Fibroblast of the conjunctiva (primary cell): ENCODE measurements at places on chromosomes 1 and 21.

- DNase-seq: no peak
Observed at GRCh38 chr1:6959491-6959890, 174.2 kb downstream of the CAMTA1 start.

GRCh38 chr1:92975551-92976232 lies 14.4 kb upstream of the DIPK1A start:
- DNase-seq: no peak

- no peak for DNase-seq
Observed at GRCh38 chr1:231206856-231207255, 34.2 kb upstream of the GNPAT start.

DNA sequence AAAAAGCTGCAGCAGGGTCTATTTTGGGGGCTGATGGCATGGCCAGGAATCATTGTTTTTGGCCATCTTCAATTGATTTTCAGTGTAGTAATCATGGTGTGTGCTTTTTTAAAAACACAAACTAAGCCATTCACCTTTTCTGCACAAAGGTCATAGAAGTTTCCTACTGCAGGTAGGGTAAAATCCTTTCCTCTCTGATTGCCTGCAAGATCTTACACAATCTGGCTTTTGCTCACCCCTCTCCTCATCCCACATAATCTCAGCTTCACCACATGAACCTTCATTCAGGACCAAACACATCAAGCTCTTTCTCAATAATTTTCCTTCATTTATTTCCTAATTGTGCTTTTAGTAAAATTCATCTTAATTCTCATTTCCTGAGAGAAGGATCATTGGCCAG lies 38.3 kb upstream of the GBP5 start:
- DNase-seq: no peak

DNA sequence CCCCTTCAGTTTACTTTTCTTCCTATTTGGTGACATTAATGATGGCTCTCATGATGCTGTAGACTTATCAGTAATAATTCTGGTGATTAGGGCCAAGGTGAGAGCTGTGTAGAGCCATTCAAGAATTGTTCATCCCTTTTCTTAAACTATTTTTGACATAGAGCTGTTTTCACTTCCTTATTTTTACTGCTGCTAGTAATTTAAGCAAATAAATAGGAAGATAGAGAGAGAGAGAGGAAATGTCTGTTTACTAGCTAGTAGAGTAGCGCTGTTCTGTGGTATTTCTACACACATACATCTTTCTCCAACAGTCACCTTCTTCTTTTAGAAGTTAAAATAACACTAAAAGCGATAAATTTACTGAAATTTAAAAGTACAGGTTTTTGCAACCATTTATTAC lies 678.0 kb upstream of the ZP4 start:
- DNase-seq: no peak

DNA sequence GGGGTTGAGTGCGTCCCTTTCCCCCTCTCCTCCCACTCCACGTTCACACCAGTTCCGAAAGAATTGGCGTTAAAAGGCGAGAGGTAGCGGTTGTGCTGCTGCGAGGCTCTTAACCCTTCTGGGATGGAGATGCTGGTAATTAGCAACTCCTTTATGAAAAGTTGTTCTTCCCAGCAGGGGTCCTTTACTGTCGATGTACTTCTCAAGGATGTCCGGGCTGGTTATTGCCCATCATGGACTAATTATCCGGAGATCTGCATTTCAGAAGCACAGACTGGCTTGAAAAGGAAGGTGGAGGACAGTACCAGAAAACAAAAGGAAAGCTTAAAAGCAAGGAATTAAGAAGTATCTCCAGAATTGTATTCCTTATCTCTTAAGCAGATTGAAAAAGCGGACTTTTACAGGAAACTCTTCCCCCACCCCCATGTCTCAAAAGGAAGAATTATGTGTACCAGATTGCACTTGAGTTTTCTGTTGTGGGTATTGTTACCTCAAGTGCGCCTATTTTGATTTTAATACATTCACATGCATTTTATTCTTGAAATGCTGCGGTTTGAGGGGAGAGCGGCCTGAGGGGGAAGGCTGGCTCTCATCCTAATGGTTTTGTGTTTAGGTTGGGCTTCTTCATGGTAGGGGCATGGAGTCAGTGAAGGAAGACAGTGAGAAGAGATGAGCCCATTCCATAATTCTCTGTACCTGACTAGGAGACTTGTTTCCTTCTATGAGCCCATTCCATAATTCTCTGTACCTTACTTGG lies 1.5 kb downstream of the AK4 start:
- DNase-seq: no peak

DNA sequence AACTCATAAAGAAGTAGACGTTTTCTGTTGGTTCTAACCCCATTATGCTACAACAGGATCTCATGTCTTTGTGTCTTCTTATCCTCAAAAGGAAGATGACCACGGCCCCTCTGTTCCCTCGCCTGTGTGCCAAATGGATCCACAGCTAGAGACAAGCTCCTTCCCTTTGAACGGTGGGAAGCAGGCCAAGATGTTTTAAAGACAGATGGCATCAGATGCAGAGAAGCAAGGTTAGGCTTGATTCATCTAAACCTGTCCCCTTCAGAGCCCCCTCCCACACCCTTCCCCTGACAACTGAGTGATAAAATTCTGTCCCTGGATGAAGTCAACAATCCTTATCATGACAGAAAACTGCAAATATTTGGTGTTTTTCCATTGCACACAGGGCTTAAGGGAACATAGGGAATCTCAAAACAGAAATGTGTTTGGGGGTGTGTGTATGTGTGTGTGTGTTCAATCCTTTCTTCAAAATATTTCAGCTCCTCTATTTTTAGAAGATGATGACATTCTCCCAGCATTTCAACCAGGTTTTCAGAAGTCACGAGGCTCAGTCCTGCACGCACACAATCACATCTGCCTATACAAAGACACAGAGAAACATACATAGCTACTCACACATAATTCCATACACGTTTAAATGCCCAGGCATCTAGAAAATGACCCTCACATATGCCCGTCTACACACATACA lies 27.8 kb upstream of the FMOD start:
- DNase-seq: no peak

- no peak for DNase-seq
Observed at GRCh38 chr1:214213136-214213535, 67.8 kb upstream of the SMYD2 start.

- DNase-seq: no peak
Observed at GRCh38 chr21:17467392-17467791, 45.5 kb upstream of the CXADR start.

DNA sequence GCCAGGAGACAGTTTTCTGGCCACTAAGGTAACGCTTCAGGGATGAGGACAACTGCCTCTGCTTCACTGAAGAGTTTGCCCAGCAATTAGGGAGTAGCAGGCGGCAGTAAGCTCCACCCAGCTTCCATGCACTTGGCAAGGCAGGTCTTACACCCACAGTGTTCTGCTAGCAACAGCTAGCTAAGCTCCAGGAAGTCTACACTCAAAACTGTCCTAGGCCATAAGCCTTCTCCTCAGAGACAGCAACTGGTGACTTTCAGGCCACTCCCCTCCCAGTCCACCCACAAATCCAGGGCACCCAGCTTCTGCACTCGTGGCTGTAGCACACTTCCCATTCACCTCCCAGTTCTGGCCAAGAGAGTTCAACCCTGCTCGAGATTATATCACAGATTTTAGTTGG lies 47.3 kb downstream of the KMO start:
- DNase-seq: no peak
